ENCODE measurements at places on chromosomes 11 and 22. TPM values are rescaled to one million over a fixed set of nuclear protein-coding genes. Genes with fewer than 3 reads are reported as not detected.

Gene EFCAB6
- total RNA-seq = 2.6 TPM

Gene PLA2G6
- total RNA-seq = 25.0 TPM

DNA sequence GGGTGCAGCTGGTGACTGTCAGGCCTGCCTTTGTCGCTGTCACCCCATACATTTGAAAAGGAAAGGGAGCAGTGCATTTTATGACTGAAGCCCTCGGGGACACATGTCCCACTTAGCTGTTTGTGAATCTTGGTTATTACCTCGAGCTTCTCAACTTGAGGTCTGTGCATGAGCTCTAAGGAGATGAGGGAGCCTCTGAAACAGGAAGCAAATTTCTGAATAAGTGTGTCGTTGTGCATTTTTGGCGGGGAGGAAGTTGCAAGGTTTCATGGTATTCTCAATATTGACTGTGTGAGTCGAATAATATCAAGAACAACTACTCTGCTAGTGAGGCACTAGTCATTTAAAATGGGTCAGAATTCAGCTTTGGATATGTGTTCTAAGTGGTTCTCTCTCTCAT is 149.7 kb upstream of the PLET1 start:
- H3K27ac ChIP-seq = no peak overlapping the region
- no peak overlapping the region for H3K4me3 ChIP-seq
- H3K4me1 ChIP-seq = no peaks in the 10 kb centered on the region
- no peak for DNase-seq

Gene SAA1
- total RNA-seq = 161 TPM

- no peaks in the 10 kb centered on the region for H3K27me3 ChIP-seq
- H3K27ac ChIP-seq = peak overlapping the region; percentile 87
- peak overlapping the region; percentile 44 for H3K4me3 ChIP-seq
- H3K36me3 ChIP-seq = no peaks in the 10 kb centered on the region
- H3K4me1 ChIP-seq = peaks cover 8% of the 10 kb centered on the region
These were observed 35.8 kb downstream of the MAML2 start for GRCh38 chr11:96306933-96307775.

- no peak for DNase-seq
- no peak overlapping the region for H3K4me3 ChIP-seq
- H3K27ac ChIP-seq = no peak overlapping the region
These were observed 368.6 kb downstream of the OPCML start for GRCh38 chr11:133163463-133164419.

Gene OR4A47
- not detected for total RNA-seq

Gene CYP2D6
- total RNA-seq = 1.1 TPM

DNA sequence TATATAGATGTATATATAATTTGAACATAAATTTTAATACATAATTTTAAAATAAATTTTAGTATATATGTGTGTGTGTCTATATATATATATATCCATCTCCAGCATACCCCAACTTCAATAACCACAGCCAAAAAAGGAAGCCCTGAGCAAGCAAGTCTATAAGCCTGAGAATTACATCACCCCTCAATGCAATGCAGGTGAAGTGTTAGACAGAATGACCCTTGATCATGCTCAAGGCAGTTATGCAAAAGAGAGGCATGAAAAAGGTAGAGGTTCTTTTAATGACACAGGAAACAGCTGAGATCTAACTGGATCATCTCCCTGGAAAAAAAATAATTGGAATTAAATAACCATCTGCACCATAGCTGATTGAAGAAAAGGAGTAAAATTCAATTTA is 557.9 kb upstream of the ANO5 start:
- DNase-seq = no peak
- no peaks in the 10 kb centered on the region for H3K4me1 ChIP-seq
- no peaks in the 10 kb centered on the region for H3K27me3 ChIP-seq
- H3K27ac ChIP-seq = no peak overlapping the region

GRCh38 chr22:44838316-44839016 is 86.1 kb downstream of the ARHGAP8 start:
- DNase-seq = peak; percentile 18
- no peak overlapping the region for H3K27ac ChIP-seq
- H3K4me3 ChIP-seq = no peak overlapping the region

Gene PRODH
- 1.0 TPM for total RNA-seq

DNA sequence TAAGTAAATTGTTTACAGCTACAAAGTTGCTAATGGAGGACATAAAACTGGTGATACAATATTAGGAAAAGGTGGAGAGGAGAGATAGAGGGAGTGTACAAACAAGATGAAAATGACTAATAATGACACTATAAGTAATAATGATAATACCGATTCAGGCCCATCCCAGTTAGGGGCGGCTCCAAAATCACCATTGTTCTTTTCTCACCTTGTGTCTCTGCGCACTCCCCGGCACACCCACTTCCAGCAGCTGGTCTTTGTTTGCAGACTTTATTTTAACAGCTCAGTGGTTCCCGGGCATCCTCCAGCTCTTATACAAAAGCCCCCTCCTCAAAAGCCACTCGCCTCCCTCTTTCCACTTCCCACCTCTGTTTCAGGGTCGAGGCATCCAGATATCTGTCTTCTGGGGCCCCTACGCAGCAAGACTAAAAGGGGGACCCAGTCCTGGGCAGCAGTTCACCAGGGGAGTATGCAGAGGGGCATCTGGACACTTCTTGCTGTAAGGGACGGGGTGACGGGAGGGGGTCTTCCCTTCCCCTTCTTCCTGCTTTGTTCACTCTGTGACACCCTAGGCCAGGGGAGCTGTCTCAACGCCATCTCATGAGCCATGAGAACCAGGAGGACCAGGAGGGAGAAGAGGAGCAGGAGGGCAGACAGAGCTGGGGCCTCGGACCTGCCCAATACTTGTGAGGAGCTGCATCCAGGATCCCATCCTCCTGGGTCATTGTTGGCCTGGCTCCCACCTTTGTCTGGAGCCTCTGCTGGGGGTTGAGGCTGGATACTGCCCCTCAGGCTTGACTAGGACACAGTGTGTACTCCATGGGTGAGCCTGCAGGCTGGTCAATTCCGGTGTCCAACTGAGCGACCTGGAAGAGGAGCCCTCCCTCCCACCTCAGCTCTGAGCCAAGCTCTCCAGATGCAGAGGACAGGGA is 2.7 kb downstream of the APOL2 start:
- no peaks in the 10 kb centered on the region for H3K27me3 ChIP-seq
- H3K27ac ChIP-seq = no peak overlapping the region
- H3K4me3 ChIP-seq = no peak overlapping the region

- no peaks in the 10 kb centered on the region for H3K36me3 ChIP-seq
- DNase-seq = no peak
- H3K27me3 ChIP-seq = no peaks in the 10 kb centered on the region
These were observed 531.6 kb downstream of the MN1 start for GRCh38 chr22:27269751-27270543.

DNA sequence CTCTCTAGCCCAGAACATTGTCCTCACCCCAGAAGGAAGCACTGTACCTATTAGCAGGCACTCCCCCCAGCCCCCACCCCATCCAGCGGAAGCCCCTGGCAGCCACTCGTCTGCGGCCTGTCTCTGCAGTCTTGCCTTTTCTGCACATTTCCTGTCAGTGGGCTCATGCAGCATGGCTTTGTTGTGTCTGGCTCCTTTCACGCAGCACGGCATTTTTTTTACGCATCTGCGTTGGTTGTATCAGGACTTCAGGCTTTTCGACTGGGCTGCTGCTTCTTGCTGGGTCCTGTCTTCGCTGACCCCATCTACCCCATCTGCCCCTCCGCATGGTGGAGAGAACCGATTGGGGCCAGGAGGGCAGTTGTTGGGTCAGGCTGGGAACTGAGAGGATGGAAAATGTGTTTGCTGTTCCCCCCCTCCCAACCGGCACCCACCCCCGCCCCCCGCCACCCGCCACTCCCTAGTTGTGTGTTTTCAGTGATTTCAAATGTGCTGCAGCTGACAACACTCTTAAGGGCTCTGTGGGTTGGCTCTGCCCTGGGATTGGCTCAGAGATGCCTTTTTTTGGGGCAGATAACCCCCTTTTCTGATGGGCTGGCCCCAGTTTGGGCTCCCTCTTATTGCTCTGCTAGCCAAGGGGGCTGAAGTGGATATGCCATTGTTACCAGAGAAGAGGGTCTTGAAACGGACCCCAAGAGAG is 110.0 kb downstream of the KIAA1671 start:
- H3K36me3 ChIP-seq = no peaks in the 10 kb centered on the region
- H3K27me3 ChIP-seq = no peaks in the 10 kb centered on the region
- H3K27ac ChIP-seq = no peak overlapping the region
- no peak overlapping the region for H3K4me3 ChIP-seq

Gene PKP3
- total RNA-seq = not detected

Measured in aorta (tissue), 5 donors.